ENCODE measurements at places on chromosomes 4 and X.

DNA sequence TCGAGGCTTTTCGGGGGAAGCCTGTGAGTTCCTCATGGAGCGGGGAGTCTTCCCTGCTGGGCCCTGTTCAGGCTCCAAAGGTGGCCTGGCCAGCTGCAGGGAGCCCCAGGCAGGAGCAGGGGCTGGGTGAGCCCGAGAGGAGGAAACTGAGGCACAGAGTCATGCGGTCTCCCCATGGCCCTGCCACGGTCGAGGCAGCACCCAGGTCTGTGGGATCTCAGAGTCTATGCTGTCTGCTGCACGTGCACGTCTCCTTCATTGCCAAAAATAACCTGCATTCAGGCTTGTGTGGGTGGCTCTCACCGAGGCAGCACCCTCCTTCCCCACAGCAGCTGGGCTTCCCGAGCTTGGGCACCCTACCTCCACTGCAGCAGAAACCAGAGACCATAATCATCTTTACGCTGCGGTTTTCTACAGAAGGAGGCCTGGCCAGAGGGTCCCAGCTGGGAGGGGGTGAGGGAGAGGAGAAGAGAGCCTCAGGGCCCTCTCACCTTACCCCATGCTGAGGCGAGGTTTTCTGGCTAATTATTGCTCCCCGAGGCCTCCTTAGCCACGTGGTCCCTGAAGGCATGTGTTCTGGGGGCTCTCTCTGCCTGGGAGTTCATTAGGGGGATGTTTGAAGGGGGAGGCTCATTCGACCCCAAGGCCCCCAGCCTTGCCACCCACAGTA is 64.3 kb downstream of the CPZ start:
- DNase-seq = no peak

DNA sequence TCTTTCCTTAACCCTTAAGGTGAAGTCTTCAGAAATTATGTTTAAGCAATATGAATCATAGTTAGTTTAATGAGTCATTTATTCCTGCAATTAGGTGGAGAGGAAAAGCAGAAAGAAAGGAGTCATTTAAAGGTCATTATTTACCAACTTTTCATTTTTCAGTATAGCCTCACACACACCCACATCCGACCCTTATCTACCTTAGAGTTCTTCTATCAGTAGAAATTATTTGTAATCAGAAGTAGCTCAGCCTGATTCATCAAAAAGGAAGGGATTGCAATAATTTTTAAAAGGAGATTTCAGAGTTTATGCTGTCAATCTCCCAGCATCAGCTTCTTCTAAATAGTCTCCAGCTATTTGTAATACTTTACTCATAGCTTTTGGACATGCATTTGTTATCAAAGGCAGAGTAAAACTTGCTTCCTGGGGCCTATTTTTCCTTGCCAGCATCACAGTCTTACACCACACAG is 5.9 kb downstream of the ANXA10 start:
- no peak for DNase-seq

- DNase-seq = no peak
Observed at GRCh38 chr4:102268355-102268754, 76.9 kb downstream of the SLC39A8 start.

- DNase-seq = no peak
Observed at GRCh38 chr4:181858741-181859140, 384.5 kb upstream of the TENM3 start.

- no peak for DNase-seq
Observed at GRCh38 chr4:67037504-67038227, 507.6 kb downstream of the CENPC start.

DNA sequence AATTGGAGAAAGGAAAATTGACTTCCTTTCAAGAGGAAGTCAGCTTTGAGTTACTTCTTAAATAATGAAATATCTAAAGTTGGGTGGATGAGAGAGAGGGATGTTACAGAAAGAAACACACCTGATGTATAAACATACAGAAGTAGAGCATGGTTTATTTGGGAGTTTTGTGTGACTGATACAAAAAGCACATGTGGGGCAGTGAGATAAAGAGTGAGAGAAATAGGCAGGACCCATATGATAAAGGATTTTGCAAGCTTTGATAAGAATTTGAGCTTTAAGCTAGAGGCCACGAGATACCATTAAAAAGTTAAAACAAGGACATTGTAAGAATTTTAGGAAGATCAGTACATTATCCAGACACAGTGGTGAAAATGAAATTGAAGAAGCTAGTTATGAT is 263.3 kb upstream of the GPRIN3 start:
- DNase-seq = no peak

- DNase-seq = no peak
Observed at GRCh38 chrX:400258-400657, 13.6 kb upstream of the PPP2R3B start.

DNA sequence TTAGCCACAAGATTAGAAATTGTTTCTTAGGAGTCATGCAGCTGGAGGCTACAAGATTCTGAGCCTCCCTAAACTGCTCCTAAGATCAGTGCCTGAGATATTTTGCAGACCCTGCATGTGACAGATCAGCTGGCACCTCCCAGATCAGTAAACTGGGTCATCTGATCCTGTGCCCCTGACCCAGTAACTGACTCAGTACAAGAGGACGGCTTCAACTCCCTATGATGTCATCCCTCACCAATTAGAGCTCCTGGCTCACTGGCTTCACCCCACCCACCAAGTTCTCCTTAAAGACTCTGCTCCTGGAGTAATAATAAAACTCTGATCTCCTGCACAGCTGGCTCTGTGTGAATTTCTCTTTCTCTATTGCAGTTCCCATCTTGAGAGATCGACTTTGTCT is 45.4 kb upstream of the PNPLA4 start:
- DNase-seq = no peak
